ENCODE measurements at places on chromosomes 12 and 14.

GRCh38 chr12:111761099-111761498 lies 5.6 kb upstream of the ALDH2 start:
- no peak for DNase-seq

DNA sequence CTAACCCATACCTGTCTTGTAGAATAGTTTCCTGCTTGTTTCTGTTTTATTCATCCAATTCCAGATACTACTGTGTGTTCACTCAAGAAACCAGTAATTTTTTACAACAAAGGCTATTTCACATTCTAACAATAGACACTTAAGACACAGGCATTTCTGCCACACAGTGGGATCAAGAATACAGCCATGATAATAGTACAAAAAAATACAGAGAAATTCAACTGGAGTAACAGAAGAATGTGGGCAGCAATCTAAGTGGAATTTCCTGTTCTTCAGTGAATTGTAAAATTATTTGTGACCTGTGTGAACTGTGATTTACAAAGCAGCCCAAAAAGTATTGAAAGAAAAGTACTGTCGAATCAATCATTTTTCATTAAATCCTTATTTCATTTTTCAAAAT lies 282.9 kb downstream of the CCER1 start:
- no peak for DNase-seq

DNA sequence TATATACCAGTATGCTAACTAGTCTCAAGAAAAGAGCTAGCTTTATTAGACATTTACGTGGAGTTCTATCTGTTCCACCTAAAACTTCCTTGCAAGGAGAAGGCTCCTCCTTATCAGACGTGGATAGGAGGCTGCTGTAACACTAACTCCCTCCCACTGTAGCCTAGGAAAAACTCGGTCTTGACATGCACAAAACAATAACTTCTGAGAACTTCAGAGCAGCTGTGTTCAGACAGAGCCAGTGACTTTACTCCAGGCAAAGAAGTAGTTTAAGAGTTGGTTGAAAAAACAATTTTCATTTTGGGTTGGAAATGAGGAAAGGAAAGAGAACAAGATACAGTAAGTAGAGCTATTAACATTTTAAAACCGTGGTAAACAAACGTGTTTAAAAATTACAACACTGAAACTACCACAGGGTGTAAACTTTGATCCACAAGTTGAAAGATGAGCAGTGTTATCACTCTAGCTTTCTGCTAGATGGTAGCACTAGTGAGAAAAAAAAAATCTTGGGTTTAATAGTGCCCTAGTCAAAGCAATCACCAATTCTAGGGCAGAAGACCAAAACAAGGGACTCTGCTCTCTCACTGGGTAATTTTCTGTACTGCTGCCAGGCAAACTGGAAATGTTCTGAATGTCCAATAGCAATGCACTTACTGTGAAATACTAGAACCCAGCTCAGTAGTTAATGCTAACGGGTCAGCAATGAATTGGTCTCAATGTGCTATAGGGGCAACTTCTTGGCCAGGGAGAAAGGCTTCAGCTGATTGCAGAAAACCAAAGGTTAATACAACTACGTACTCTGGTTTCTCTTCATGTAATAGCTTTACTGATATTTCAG lies 2.4 kb downstream of the ATF7 start:
- DNase-seq: no peak

DNA sequence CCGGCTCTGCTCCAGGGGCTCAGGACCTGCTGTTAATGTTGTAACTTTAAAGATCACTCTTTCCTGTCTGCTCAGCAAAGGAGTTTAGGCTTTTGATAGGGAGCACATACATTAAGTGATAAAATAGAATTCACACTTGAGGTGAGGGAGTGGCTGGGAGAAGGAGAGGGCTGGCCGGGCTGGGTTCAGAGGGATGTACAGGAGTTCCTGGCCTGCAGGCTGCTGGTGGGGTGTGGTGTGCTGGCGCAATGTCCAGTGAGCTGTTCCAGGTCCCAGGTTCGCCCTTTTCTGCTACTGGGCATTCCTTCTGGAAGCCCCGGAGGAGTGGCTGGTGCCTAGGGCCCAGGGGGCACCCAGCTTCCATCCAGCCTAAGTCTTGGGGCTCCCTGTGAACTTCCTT lies 17.8 kb downstream of the KIF26A start:
- no peak for DNase-seq

DNA sequence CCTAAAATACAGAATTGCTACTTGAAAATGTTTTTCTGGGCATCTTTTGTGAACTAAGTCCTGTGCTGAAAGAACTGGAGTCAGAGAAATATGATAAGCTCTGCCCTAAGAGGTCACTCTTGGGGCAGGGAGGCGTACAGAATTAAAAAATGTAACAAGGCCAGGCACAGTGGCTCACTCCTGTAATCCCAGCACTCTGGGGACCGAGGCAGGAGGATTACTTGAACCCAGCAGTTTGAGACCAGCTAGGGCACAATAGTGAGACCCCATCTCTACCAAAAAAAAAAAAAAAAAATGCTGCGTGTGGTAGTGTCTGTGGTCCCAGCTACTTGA lies 46.0 kb downstream of the TMCC3 start:
- no peak for DNase-seq

DNA sequence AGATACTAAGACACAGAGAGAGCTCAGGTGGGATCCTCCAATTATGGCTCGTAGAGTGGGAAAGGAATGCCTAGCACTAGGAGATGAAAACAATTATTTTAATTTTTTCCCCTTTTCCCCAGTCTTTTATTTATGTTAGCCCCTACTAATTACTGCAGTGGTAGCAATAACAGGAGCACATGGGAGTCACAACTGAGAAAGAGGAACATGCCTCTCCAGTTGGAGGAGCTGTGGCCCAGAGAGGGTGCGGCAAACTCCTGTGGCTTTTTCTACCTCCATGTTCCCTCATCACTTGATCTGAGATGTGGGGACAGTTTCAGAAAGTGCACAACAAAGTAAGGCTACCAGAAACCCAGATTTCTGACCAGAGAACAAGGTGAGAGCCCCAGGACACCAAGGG lies 25.9 kb upstream of the POC1B start:
- no peak for DNase-seq

DNA sequence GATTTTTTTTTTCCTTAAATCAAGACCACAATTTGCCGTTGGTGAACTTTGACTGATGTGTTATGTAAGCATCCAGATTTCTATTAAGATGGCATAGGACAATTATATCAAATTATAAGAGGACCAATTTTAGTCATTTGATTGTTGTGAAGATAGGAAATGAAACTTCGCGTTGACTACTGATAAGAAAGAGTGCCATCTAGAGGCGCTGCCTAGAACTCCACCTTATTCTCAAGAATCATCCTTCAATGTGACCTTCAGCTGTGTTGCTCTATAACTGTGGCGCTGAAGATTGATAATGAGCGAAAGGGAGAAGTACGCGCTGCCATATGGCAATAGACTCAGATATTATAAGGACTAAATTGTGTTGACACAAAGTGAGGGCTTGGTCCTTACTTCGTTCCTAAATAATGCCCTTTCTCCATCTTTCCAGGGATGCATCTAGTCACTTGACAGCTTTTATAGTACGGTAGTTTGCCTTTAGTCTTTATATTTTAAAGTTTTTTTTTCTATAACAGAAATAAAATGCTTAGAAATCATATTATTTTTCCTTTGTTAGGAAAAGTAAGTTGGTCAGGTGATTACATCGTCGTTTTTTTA lies 350.8 kb upstream of the STXBP6 start:
- DNase-seq: no peak

- no peak for DNase-seq
Observed at GRCh38 chr12:110927546-110927945, 7.2 kb upstream of the MYL2 start.

DNA sequence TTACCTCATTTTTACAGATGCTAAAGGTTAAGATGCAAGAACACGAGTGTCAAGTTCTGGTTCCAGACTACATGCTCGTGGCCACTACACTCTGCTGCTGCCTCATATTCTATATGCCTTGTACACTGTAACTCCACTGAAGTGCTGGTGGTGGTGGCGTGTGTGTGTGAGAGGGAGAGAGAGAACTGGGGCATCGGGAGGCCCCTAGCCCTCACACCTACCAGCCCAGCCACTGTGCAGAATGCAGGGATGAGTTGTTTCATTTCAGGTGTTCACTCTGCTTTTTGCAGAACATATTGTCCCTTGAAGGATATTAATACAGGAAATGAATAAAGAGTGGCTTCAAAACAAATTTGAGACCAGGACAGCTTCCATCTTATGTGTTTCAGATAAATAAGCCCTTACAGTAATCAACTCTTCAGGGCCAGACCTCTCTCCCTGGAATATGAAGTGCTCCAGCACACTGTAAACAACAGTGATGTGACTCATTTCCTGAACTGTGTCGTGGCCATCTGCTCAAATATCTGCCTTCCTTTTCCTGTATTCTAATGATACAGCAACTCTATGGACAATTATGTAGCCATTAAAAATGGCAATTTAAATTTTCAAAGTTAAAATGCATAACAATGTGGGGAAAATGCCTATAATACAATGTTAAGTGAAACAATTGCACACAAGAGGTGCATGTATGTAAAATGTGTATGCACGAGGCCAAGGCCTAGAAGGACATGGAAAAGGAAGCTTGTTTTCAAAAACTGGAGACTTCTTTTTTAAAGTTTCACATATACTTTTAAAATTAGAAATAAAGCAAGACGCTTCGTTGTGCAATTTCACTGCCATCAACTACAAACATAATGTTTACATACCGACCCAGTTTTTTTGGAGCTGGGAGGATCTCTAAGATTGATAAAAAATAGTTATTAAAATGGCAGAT lies 215.4 kb downstream of the PELI2 start:
- no peak for DNase-seq

- DNase-seq: no peak
Observed at GRCh38 chr12:59036973-59037762, 116.9 kb upstream of the LRIG3 start.

GRCh38 chr14:34018564-34019244 lies 67.8 kb upstream of the EGLN3 start:
- no peak for DNase-seq

DNA sequence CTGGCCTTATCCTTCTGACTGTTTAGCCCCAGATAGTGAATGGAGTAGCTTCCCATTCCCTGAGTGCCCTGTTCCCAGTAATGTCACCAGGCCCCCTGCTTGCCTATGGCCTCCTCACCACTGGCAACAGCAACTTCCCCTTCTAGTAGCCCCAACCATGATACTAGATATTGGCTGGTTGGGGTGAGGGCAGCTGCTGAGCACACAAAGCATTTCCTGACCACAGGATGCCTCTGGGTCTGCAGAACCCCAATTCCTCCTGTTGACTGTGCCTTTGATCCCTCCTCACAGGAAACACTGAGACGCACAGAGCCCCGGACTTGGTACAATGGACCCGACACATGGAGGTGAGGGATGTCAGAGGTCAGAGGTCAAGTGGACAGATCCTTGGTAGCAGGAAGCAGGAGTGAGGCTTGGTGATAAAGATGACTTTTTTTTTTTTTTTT lies 597 bp downstream of the SOAT2 start:
- no peak for DNase-seq

GRCh38 chr14:32022938-32023466 lies 54.1 kb upstream of the ARHGAP5 start:
- no peak for DNase-seq

- no peak for DNase-seq
Observed at GRCh38 chr12:129075460-129076208, 222.4 kb downstream of the GLT1D1 start.

DNA sequence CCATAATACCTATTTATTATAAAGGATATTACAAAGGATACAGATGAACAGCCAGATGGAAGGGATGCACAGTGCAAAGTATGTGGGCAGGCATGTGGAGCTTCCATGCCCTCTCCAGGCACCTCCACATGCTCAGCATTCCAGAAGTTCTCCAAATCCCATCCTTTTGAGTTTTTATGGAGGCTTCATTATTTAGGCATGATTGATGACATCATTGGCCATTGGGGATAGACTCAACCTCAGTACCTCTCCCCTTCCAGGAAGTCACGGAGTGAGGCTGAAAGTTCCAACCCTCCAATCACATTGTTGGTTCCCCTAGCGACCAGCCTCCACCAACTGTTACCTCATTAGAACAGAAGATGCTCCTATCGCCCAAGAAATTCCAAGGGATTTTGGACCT lies 156.4 kb downstream of the ATP23 start:
- DNase-seq: no peak

DNA sequence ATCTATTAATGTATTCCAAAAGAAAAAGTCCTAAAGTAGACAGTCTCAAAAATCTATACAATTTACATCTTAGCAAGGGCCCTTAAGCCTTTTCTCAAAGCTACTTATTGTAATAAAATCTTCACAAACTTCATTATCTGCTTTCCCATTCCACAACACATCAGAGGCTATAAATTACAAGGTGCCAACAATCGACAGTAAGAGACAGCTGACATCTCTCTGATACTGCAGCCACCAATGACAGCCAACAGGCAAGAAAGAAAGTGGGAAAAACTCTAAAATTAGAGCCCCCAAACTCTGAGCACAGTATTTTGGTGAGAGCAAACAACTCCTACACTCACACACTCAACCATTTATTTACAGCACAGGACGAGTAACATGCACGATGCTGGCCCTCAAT lies 2.2 kb downstream of the ANGEL1 start:
- DNase-seq: no peak

- DNase-seq: no peak
Observed at GRCh38 chr12:89521364-89522223, 3.0 kb downstream of the GALNT4 start.

DNA sequence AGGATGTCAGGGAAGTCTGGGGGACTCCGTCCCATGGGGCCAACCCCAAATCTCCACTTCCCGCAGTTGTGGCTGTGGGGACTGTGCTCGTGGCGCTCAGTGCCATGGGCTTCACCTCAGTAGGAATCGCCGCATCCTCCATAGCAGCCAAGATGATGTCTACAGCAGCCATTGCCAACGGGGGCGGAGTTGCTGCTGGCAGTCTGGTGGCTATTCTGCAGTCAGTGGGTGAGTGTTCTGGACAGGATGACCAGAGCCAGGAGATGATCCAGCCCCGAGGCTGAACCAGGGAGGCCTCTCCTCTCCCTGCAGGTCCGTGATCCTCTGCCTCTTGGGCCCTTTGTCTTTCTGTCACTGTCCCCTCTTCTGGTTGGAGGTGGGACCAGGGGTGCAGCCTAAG lies 8.8 kb upstream of the IFI27 start:
- DNase-seq: no peak

- no peak for DNase-seq
Observed at GRCh38 chr12:109624467-109624866, 50.9 kb downstream of the MVK start.

DNA sequence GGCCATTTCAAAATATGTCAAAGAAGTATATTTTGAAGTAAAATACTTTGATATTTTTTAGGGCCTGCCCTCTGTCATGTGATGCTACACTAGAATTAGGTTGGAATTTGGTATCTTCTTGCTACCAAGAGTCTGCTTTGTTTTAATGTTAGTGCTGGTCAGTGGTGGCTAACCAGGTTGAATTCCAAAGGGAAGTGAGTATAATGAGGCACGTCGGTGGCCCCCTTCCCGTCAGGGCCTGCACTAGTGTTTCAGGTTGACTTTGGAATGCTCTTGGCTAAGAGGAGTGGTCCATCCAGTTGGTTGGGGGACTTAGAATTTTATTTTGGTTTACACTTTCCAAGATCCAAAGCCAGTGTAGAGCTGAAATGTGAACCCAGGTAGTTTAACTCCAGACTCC lies 185.4 kb downstream of the NOVA1 start:
- no peak for DNase-seq

Data from stimulated activated CD8-positive, alpha-beta memory T cell treated with anti-CD3 and anti-CD28 coated beads, Interleukin-7, amount 100 ng/mL, for 48 hours (primary cell).